Activated T-helper 1 cell treated with Interleukin-2 at 50 U/mL for 16 hours (primary cell): ENCODE measurements at places on chromosomes 11 and 22.

GRCh38 chr22:45537734-45538181 lies 35.1 kb downstream of the FBLN1 start:
- DNase-seq: no peak

GRCh38 chr11:62119569-62119968 lies 4.2 kb upstream of the INCENP start:
- DNase-seq: no peak

GRCh38 chr11:61121917-61122316 lies 19.6 kb downstream of the CD5 start:
- DNase-seq: no peak

- peak; percentile 28 for DNase-seq
Observed at GRCh38 chr22:22802339-22802970, 85.2 kb upstream of the IGLL5 start.

GRCh38 chr22:48672387-48672786 lies 1155.3 kb downstream of the BRD1 start:
- no peak for DNase-seq

GRCh38 chr22:19554834-19555404 lies 30.7 kb upstream of the CLDN5 start:
- DNase-seq: no peak

DNA sequence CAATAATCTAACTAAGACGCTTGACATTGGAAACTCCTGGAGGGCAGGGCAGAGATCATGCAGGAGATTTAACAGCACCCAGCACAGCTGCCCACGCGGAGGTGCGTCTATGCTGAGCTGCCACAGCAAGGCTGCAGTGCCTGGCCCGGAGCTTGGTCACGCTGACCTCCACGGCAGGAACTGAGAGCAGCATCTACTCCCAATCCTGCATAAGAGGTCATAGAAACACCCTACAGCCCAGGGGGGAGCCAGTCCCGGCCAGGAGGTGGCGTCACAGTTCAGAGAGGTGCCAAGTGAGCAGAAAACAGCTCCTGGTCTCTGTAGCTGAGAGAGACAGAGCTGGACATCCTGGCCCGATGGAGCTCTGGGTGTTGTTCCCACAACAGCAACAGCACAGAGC lies 121.1 kb upstream of the TMEM45B start:
- no peak for DNase-seq

DNA sequence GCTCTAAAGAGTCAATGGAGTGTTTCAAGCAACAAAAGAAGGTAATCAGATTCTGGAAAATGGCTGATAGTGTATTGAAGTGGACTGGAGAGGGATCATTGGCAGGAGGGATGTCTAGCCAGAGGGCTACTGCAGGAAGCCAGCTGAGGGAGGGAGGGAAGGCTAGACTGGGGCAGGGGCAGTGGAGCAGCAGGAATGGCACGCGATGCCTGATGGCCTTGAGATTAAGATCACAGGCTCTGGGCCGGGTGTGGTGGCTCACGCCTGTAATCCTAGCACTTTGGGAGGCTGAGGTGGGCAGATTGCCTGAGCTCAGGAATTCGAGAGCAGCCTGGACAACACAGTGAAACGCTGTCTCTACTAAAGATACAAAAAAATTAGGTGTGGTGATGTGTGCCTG lies 47.5 kb upstream of the PRDM11 start:
- DNase-seq: no peak

DNA sequence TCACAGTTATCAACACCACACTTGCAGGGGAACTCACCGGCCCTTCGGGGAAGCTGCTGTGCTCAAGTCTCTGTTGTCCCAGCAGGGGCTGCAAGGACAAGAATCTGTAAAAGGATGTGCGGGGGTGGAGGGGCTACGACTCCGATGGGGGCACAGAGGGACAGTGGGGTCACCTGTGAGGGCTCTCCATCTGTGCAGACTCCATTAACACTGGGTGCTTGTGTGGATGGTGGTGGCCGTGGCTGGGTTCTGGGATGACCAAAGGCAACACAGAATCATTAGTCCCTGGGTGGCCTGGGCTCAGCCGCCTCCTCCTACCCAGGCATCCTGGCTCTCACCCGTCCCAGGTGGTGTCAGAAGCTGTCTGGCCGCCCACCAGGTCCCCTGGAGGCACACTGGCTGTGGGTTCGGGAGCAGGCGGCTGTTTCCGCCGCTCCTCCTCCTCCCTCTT lies 10.2 kb upstream of the RBM4B start:
- DNase-seq: no peak

DNA sequence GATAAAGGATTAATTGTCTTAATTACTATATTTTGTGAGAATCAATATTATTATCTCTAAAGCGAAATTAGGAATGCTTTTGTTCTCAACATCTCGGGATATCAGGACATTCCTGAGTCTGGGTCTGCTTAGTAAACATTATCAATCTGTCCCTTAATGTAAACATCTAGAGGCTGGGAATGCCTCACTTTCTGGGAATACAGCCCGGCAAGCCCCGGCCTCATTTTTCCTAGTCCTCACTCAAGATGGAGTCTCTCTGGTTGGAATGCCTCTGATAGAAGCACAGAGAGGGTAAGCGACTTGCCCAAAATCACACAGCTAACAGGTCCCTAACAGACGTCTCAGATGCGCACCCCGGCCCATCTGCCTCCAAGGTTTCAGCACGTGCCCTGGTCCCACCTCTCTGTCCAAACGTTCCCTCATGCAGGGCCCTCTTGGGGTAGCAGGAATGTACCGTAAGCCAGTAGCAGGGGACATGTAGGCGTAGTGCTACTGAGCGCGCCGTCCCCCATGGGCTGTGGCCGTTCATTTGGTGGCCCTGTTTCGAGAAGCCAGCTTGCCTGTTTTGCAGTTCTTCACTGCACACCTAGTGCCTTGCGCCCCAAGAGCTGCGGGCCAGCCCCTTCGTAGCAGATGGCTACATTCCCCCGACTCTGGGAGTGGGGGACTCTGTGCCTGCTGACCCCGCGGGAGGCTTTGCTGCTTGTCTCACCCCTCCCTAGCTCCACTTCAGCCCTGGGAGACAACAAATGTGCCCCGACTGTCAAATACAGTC lies 62.2 kb upstream of the FADD start:
- no peak for DNase-seq

GRCh38 chr11:125404157-125404810 lies 91.8 kb downstream of the FEZ1 start:
- no peak for DNase-seq

DNA sequence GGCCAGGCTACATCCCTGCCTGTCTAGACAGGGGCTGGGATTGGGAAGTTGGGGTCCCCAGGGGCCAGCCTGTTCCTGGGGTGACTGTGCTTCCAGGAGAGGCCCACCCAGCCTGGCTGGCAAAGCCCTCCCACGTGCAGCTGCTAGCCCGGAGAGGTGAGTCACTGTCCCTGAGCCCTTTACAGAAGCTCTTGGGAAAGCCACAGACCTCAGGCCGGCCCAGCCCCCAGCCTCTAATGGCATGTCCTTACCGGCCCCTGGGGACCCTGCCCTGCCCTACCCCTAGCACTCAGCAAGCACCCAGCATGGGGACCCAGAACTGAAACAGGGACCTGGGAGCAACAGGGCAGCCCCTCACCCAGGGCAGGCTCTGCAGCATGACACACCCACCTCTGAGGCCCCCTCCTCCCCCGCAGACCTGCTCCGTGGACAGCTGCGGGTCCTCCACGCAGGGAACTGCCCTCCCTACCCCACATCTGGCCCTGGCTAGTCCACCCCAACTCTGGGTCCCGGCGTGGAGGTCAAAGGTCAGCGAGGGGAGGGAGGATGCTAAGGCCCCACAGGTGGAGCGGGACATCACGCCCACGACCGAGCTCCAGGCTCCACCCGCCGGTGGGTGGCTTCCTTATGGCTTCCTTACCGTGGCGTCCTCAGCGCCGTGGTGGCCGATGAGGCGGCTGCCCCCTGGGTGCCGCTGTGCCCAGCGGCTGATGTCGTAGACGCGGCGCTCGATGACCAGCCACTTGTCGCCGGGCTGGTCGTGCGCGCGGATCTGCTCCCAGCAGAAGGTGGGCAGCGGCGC lies 615 bp downstream of the FADS3 start:
- peak; percentile 13 for DNase-seq
